Stimulated activated CD4-positive, alpha-beta T cell treated with anti-CD3 and anti-CD28 coated beads, Interleukin-12 subunit alpha, Interleukin-12 subunit beta, amount 100 ng/mL, for 4 hours (primary cell): ENCODE measurements at places on chromosomes 5 and 9.

DNA sequence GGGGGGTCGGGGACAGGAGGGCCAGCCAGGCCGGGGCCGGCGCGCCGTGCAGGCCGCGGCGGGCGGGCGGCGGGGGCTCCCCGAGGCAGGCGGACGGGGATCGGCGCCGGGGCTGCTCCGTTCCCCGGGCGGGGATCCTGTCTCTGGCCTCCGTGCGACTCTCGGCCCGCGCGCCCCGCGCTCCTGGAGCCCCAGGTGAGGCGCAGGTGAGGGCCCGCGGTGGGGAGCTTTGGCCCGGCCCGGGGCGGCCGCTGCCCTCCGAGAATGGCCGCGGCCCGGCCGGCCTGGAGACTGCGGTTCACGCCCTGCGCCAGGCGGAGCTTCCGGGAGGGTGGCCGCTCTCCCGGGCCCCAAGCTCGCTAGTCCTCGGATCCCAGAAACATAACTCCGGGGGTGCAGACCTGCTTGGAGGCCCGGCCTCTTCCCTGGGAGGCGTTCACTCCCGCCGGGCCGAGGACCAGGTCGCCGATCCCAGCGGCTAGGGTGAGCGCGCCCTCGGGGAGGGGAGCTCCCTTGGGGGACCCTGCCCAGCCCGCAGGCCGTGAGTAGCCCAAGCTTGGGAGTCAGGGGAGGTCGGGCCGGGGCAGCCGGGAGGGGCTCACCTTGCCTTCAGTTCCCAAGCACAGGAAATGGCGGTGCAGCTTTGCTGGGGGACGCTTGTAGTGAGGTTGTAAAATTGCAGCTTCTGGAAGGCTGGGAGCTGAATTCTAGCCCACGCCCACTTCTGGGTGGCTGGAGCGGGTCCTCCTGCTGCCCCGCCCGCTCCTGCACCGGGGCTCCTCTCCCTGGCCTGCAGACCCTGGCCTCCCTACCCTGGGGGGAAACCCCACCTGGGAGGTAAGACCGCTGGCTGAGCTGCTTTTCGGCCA, 723 bp downstream of the PPP1R26 start:
- no peak for DNase-seq

GRCh38 chr9:134809826-134810225, 70.8 kb upstream of the FCN2 start:
- no peak for DNase-seq

DNA sequence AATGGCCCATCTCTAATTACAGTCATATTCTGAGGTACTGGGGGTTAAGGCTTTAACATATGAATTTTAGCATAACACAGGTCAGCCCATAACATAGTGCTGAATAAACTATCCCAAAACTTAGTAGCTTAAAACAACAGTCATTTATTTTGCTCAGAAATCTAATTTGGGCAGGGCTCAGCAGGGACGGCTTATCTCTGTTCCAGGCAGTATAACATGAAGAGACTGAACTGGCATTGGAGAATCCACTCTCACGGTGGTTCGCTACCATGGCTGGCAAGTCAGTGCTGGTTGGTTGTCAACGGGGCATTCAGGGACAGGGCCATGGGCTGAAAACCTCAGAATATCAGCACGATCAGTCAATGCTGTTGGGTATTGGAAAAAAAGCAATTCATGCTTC, 520.8 kb upstream of the DAP start:
- no peak for DNase-seq

- no peak for DNase-seq
Measured at GRCh38 chr9:98989036-98990000, 45.6 kb downstream of the COL15A1 start.

DNA sequence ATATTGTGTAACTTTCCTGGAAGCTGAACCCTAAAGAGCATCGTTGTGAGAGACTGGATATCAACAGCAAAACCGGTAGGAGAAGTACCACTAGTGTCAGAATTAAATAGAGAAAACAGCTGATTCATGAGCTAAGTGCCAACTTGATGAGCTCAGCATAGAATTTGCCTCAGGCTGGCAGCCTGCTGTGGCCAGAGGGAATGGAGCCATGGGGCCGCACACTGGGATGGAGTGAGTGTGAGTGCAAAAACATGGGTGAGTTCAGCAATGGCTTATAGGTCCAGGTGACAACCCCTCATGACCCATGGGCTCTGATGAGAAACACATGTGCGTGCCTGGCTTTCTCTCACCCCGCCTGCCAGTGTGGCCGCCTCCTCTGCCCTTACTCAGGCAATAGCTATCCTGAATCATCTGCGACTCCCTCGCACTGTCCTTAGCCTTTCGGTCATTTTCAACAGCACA, 25.4 kb downstream of the ADAMTS16 start:
- no peak for DNase-seq

DNA sequence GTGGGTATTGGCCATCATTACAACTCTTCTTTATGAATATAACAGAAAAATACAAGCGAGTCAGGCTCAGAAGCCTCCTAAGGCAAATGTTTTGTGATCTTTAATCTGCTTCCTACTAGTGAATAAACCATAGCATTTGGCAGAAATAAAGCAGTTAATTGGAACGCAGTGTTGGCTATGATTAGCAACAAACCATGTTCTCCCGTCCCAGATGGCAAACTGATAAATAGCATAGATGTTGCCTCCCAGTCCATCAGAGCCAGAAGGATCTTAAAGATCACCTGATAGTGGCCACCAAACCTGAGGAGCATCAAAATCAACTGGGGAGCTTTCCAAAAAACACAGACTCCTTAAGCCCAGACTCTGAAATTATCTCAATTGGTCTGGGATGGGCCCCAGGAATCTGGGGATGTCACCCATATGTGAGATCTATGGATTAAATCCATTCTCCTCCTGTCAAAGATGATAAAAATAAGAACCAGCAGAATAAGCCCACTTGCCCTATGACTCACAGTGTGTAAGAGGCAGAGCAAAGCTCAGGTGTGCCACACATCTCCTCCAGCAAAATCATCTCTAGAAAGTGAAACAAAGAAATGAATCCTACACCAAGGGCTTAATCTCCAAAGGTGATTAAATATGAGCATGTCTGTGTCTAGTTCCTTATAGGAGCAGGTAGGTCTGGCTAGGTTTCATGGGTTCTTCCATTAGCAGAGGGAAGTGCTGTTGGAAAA, 50.3 kb downstream of the APBA1 start:
- DNase-seq: no peak
